Amniotic stem cell (primary cell): ENCODE measurements at places on chromosomes 16 and 17.

- no peak for DNase-seq
Measured at GRCh38 chr17:78105551-78105950, 23.0 kb downstream of the TMC6 start.

- no peak for DNase-seq
Measured at GRCh38 chr16:10554569-10554968, 25.8 kb downstream of the EMP2 start.

DNA sequence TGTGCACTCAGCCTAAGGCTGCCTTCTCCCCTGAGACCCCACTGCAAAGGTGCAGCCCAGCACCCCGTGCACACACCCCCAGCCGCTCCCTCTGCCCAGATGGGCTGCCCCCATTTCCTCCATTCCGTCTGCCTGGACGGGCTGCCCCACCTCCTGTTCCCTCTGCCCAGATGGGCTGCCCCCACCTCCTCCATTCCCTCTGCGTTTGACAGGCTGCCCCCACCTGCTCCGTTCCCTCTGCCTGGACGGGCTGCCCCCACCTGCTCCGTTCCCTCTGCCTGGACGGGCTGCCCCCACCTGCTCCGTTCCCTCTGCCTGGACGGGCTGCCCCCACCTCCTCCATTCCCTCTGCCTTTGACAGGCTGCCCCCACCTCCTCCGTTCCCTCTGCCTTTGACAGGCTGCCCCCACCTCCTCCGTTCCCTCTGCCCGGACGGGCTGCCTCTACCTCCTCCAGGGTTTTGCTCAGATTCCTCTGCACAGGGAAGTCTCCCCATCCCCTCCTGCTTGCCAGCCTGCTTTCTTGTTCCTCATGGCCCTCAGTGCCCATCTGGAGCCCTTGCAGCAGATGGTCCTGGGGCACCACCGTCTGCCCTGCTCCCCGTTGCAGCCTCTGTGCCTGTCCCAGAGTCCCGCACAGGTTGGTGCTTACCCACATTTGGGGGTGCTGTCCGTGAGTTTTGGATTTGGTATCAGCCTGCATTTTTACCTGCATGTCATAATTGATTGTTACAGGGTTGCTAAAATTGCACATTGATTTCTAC lies 23.4 kb upstream of the IL17C start:
- DNase-seq: no peak

GRCh38 chr17:57902117-57902799 lies 52.4 kb upstream of the MRPS23 start:
- DNase-seq: no peak

GRCh38 chr17:52724578-52724977 lies 566.1 kb upstream of the CA10 start:
- no peak for DNase-seq
